CD8-positive, alpha-beta memory T cell (primary cell): ENCODE measurements at places on chromosomes 13 and 19. TPM values are rescaled to one million over a fixed set of nuclear protein-coding genes. Genes with fewer than 3 reads are reported as not detected.

The SERPINE3 gene
- total RNA-seq = not detected

The APC2 gene
- total RNA-seq = 0.09 TPM

The LIM2 gene
- 0.66 TPM for total RNA-seq

The ATP8B3 gene
- total RNA-seq = 0.97 TPM

The KCNC3 gene
- total RNA-seq = 0.73 TPM

The ZNF420 gene
- 15.6 TPM for total RNA-seq

The IZUMO4 gene
- 8.9 TPM for total RNA-seq

The ZNF417 gene
- total RNA-seq = 15.8 TPM

The PPP1R37 gene
- 18.3 TPM for total RNA-seq

The BBC3 gene
- total RNA-seq = 19.8 TPM

The S1PR5 gene
- total RNA-seq = 1.8 TPM

The WDR88 gene
- total RNA-seq = not detected

The FUT3 gene
- total RNA-seq = not detected

The TEX26 gene
- total RNA-seq = not detected

The URAD gene
- total RNA-seq = not detected

The ZNF69 gene
- total RNA-seq = 1.8 TPM

The MEIOSIN gene
- total RNA-seq = not detected

The SIX5 gene
- 2.5 TPM for total RNA-seq

The CPB2 gene
- total RNA-seq = not detected
